ENCODE measurements at places on chromosomes 13 and 19.

DNA sequence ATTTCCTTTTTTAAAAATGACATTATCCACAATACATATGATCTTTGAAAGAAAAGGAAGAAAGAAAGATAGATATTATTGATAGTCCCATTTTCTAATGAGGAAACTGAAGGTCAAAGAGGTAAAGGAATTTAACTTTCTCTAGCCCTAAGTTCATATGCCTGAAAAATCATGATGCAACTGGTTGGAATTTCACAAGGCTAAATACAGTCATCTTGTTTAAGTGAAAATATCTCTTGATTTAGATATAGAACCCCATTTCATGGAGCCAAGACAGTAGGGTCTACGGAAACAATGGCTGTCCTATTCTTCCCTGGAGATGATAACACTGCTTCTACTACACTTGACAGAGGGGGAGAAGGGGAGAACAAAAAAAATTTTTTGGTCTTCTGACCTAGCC is 366.2 kb downstream of the DNAJC15 start:
- no peak for DNase-seq

DNA sequence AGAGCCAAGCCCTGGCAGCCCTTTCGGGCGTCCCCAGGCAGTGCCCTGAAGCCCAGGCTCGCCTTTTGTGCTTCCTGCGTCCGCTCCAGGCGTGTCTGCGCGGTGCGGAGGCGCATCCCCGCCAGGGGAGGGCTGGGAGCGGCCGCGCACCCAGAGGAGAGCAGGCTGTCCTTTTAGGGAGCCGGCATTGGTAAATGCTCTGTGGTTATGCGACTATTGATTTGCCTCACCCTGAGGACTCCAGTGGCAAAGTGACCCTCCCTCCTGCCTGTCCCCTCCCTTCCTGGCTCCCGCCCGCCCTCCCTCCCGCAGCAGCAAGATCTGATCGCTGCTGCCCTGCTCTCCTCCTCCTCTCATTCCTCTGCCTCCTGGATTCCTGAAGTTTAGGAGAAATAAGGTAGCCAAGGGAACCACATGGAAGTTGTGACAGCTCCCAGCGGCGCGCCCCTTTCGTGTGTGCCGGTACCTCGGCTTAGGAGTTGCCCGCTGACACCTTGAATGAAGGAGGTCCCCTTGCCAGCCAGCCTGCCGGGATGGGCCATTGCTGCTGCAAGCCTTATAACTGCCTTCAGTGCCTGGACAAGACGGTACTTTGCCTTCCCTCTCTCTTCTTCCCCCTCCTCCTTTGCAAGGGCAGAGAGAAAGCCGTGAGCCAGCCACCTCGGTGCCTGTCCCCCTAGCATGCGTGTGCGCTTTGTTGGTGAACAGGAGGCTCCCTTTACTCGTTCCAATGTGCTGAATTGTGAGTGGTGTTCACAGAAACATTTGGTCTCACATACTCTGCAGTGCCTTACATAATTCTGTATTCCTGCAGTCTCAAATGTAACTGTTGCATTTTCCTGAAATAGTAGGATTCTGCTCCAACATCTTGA is 166.9 kb downstream of the SLC7A1 start:
- DNase-seq = no peak

GRCh38 chr13:50378509-50379044 is 363.3 kb downstream of the KCNRG start:
- DNase-seq = no peak

DNA sequence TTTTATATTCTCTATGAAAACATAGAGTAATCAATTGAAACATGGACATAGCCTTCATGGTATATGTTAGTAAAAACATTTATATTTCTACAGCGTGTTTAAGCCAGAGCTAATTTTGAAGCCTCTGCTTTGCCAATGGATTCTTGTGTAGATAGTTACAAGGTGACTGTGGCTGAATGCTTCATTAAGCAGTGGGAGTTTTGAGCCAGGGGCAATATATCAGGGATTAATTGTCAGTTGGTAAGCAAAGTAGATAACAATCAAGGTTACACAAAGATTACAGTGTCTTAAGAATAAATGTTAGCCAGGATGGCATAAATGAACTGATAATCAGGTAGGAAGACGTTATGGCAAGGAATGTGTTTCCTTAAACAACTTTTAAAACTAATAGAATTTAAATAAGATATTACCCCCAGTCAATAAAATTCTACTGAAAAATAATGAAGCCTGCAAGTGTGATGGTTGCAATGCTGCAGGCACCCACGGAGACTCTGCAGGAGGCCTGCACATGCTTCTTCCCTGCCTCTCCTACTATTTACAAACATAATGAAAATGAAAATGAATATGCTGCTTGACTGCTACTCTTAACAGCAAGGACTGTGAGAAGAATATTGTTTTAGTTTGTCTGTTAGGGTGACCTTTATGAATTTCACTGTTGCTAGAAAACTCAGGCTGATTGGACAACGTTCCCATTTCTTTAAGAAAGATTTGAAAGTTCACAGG is 588.5 kb downstream of the GPC5 start:
- DNase-seq = no peak

DNA sequence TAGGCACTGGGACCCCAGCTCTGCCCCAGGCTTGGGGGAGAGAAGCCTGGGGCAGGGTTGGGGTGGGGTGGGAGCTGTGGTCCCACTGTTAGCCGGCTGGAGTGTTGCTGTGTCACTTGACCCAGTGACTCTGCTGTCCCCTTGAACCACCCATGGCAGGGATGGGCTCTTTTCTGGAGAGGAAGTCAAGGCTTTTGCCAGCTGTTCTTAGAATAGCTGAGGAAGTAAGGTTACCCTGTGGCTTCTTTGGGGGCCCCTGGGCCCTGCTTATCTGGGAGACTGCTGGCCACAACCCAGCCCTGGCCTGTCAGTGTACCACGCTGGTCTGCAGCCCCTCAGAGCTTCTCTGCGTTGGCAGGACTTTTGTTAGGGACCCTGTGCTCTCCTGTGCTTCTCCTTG is 9.1 kb downstream of the PNPLA6 start:
- DNase-seq = no peak

GRCh38 chr13:100491164-100491842 is 97.3 kb downstream of the GGACT start:
- no peak for DNase-seq

GRCh38 chr13:37488726-37489125 is 109.8 kb downstream of the POSTN start:
- no peak for DNase-seq

DNA sequence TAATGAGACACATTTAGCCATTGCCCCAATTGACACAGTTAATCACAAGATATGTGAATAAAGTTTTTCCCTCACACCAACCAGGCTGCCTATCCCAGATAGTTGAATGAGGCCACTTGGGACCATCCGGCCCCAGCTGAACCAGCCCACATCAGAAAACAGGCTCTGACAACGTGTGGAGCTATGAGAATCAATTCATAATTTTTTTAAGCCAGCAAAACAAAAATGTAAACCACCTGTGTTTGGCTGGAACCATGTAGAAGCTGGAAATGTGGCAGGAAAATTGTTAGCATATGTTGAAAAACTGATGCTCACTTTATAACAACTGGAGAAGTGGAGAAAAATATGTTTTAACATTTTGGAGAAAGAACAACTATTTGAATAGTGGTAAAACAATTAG is 1161.3 kb downstream of the SLITRK1 start:
- no peak for DNase-seq

DNA sequence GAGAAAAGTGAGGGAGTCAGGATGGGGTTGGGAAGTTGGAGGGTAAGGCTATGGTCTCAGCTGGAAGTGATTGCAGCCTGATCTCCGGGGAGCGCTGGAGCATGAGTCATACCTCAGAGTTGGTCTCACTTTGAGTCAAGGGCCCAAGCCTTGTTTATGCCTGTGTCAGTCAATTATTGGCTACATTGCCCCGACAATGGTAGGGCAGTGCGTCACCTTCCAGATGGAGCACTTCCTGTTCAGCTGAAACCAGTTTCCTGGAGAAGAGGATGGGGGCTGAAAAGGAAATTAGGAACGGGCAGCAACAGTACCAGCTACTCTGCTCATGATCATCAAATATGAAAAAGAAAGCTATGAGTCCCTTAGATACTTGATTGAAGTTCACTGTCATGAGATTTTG is 60.4 kb downstream of the ADGRE1 start:
- peak; percentile 77 for DNase-seq

GRCh38 chr13:45299194-45299593 is 41.8 kb downstream of the TPT1 start:
- DNase-seq = no peak

DNA sequence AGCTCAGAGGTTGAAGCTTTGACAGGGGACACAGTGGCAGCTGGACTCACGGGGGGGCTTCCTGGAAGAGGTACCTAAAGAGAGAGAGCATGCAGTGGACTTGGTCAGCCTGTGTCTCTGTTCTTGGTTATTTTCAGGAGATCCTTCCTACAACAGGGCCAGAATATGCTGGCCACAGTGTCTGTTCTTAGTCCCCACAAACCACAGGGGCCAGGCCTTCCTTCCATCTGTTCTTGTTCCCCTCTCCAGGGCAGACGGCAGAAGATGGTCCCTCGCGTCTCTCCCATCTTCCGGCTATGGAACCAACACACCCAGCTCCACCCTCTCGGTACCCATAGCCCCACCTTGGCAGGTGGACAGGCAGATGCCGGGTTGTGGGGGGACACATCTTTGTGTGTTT is 24.8 kb downstream of the MAST3 start:
- no peak for DNase-seq

DNA sequence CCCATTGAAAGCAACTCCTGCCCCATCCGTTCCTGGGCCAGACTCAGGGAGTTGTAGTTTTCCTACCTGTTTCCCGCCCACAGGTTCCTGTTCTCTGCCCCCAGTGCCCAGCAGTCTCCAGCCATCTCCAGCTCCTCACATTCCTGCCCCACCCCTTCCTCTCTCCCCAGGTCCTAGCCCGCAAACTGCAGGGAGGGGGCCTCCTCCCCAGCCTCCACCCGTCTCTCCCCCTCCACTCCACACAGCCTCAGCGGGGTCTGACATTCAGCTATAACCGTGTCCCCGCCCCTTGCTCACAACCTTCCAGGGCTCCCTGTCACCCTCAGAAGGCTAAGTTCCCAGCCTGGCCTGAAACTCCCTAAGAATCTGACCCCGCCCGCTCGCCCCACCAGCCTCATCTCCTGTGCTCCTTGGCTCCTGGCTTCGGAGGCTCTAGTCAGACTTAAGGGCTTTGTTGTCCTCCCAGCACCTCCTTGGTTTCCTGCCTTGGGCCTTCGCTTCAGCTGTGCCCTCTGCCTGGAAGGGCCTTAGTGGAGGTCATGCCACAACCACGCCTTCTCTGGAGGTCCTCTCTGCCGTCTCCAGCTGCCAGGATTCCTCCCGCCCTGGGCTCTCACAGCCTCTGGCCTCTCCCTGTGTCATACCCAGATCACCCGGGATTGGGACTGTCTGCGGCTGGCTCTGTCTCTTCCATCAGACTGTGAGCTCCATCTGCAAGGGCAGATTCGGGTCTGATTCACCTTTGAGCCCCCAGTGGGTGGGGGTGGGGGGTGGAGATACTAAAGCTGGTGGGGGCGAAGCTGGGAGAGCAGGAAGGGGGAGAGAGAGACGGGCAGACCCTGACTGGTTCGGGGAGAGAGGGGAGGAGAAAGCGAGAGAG is 5.1 kb upstream of the SPACA6 start:
- no peak for DNase-seq

- peak; percentile 99 for DNase-seq
These were observed 3.1 kb upstream of the C13orf46 start for GRCh38 chr13:113976711-113977684.

DNA sequence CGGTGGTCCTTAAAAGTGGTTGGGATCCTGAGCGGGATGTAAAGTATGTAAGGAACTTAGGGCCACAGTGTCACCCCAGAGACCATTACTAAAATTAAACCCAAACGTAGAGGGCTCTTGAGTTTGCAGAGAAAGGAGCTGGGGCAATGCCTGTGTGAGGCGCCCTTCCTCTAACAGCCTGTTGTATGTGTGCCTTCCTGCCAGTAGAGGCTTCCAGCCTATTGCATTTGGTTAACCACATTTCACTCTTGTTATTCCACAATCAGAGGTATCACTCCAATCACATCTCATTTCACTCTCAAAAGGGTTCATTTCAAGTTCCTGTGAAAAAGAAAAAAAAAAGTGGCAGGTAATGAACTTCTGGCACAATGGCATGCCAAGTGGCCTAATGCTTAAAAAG is 29.4 kb downstream of the DIAPH3 start:
- DNase-seq = no peak

GRCh38 chr13:72599178-72599743 is 128.2 kb downstream of the MZT1 start:
- DNase-seq = no peak

DNA sequence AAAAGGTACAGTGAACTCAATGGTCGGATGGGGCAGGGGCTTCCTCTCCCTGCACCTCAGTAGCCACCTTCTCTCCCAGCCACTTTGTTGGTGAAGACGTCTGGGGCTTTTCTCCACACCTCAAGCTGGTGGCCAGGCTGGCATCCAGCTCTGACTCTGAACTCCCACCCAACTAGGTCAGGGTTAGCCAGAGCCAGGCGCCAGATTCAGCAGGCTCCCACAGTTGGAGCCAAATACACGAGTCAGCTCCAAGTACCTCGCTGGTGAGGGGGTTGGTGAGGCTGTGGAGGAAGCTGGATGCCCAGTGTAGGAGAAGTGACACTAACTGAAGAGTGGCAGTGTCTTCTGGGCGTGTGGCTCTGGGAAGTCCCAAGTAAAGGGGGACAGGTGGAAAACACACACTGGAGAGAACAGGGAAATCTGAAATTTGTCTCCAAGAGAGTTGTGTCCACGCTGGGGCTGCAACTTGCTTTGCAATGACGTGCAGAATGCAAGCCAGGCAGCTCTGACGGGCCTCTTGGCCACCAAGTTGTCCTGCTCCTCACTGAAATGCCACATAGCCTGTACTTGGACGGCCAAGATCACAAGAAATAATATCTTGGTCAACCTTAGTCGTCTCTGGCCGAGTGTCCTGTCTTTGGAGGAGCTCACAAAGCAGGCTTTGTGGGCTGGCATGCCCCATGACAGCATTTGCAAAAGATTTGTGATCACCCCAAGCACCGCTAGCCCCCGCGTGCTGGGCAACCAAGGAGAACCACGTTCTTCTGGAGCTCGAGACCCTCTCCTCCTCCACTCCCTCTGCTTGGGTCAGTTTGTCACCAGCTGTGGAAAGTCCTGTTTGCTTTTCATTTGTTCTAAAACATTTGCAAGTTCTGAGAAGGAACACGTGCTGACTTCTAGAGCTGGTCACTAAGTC is 18.1 kb downstream of the SLC7A1 start:
- DNase-seq = no peak

GRCh38 chr13:50993934-50994333 is 84.3 kb downstream of the RNASEH2B start:
- DNase-seq = no peak

- no peak for DNase-seq
These were observed 9.7 kb downstream of the INAFM1 start for GRCh38 chr19:47284324-47284899.

DNA sequence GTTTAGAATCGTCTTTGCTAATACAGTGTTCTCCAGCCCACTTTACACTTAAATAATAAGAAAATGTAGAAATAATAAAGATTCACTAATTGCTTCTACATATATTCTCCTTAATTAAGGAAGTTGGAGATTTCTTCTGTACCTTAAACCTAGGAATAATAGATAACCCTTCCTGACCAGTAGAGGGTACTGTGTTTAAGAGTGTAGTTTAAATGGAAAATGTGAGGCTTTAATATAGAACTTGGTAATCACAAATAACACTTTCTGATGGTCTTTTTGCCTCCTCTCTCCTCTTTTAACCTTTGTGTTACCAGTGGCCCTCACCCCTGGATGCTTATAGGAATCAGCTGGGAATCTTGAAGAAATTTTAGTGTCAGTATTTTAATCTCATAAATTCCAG is 20.7 kb downstream of the POMP start:
- no peak for DNase-seq
